ENCODE measurements at places on chromosomes 7 and 10.

- DNase-seq = no peak
These were observed 108.2 kb downstream of the SKIDA1 start for GRCh38 chr10:21417172-21417712.

- DNase-seq = no peak
These were observed 53.1 kb downstream of the GNAI1 start for GRCh38 chr7:80187727-80188126.

DNA sequence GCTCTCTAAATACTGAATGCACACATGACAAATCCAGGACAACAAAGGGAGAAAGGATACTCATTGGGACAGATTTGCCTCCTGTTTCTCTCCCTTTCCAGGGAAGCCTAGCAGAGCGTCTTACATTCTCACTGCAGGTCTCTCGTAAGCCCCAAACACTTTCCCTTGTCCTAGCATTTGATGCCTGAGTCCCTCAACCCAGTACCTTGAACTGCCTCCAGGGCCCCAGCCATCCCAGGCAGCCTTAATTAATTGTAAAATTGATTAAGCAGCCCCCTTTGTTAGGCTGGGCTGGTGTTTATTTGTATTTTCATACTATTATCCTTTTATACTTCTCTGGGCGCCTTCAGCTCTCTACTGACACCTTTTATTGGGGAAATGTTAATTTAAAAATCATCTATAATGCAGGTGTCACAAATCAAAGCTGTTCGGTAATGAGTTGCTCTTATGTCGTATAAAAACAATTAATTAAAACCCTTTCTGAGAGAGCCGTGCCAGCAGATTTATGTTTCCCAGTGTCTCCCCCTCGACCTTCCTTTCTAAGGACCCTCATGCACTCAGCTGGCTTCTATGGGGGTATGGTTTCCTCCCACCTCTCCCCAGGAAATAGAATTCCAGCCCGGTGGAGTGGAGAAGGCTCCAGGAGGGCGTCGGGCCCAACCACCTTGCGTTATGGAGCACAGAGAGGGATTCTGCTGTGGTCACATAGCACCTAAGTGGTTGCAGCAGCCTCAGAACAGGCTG, 243.8 kb downstream of the RPS24 start:
- no peak for DNase-seq

DNA sequence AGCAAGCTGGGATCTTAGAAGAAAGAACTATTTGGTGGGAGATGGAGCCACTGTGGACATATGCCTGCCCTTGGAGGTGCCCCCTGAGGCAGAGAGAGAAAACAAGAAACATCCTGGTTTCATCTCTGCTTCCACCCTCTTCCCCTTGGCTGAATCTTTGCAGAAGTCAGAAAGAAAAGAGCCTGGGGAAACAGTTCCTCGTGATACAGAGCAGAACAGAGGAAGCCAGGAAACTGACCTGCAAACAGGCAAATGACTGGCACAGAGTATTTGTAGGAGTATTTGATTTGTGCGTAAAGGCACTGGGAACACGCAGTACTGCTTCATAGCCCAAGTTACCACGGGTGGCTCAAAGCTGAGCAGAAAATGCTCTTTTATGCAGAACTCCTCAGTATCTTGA, 7.0 kb upstream of the KEL start:
- DNase-seq = no peak

DNA sequence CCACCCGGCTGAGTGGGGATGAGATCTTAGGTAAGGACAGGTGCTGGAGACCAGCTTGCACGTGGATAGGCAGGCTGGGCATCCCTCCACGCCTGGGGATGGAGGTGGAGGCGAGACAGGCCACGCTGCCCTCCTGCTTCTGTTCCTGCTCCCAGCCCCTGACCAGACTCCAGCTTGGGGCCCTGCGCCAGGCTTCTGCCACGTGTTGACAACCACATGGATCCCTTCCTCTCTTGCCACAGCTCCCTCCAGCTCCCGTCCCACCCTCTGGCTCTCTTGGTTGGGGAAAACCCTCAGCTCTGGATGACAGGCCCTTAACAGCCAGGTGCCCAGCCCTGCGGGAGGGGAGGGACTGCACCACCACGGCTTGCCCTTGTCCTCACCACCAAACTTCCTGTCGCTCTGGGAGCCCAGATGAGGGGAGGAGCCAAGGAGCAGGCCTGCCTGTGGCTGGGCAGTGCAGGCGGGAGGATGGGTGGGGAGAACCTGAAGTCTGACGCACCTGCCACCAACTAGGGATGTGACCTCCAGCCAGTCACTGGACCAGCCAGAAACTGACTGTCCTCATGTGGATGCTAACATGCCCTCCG, 36.0 kb downstream of the KCNH2 start:
- DNase-seq = no peak

DNA sequence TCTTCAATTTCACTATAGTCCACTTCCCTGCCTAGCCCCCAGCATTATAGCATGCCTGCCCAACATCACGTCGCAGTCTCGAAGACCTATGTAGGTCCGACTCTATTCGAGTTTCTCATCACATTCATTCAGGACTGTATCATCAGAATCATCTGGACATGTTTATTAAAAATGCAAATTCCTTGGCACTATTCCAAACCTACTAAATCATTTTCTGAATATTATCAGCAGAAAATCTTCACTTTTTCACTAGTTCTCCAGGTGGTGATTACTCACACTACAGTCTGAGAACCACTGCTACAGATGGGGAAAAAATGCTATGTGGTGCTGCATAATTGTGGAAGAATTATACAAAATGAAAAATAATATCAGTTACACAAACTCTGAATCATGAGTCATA, 29.3 kb upstream of the ETV1 start:
- no peak for DNase-seq

DNA sequence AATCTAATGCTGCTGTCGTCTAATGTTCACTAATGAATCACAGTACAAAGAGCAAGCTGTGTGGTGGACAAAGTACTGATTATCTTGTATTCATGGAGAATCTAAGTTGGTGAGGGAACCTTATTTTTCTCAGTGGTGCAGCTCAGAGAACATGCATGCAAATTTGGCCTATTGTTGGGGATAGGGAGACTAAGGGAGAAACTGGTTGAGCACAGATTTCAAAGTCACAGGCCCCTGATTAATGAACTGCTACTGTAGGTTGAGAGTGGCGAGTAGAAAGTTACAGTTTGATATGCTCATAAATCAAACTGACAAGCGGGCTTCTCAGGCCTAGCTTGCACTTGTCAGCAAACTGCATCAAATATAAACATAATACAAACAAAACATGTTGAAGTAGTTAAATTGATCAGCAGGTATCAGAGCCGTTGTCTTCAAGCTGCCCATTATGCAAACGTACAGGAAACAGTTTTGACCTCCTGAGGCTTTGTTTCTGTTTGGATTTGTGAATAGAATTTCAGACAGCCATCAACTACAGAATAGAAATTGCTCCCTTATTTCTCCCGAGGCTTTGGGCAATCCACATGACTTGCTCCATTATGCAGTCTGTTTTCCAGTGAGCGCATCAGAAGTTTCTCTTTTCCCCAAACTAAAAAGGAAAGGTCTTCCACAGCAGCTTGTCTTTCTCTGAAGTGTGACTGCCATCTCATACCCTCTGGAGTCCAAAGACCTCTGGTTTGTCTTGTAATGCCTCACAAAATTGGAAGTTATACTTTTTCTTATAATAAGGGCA, 215.8 kb downstream of the FOXP2 start:
- DNase-seq = no peak

- no peak for DNase-seq
These were observed 331.0 kb downstream of the ADARB2 start for GRCh38 chr10:1406132-1406966.

GRCh38 chr7:144027070-144027469, 21.7 kb upstream of the OR2A5 start:
- DNase-seq = peak; percentile 30

GRCh38 chr10:92604841-92605240, 11.9 kb downstream of the KIF11 start:
- DNase-seq = no peak

DNA sequence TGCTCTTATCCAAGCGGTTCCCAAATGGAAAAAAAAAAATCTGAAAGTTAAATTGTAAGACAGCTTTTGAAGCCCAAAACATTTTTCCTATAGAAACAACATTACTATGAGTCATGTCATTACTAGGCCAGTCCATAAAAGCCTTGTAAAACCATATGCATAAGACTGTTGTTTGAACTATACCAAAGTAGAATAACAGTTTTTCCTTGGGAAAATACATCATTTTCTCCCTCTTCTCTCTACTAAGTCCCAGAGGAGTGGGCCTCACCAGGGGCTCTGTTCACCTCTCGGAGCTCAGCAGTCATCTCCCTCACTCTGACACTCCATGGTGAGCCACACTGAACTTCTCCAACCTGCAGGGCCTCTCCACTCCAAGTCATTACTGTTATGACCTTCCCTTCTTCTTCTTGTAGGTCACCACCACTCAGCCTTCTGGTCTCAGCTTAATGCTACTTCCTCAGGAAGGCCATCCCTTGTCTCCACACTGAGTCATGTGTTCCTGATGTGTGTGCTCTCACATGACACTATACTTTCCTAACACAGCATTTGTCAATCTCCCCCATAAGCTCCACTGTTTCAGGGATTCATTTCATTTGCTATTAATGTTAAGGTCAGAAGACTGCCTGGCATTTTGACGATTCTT, 32.5 kb downstream of the ZNF438 start:
- no peak for DNase-seq

DNA sequence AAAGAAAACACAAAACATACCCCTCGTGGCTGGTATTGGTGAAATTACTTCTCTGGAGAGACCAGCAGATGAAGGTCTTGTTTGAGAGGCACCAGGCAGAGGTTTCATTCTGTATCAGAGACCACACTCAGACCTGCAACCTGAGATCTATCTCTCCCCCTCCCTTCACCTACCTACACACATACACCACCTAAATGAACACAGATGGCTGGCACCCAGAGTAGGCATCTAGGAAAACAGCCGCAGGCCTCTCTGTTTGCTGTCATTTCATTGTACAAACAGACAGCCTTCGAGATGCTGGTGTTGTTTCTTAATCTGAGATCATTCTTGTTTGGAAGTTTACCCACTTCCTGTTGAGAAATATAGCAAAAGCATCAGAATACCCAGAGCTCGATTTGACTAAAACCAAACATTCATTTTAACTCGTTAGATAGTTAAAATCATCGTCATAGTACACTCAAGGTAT, 173.9 kb upstream of the SLC25A13 start:
- no peak for DNase-seq

DNA sequence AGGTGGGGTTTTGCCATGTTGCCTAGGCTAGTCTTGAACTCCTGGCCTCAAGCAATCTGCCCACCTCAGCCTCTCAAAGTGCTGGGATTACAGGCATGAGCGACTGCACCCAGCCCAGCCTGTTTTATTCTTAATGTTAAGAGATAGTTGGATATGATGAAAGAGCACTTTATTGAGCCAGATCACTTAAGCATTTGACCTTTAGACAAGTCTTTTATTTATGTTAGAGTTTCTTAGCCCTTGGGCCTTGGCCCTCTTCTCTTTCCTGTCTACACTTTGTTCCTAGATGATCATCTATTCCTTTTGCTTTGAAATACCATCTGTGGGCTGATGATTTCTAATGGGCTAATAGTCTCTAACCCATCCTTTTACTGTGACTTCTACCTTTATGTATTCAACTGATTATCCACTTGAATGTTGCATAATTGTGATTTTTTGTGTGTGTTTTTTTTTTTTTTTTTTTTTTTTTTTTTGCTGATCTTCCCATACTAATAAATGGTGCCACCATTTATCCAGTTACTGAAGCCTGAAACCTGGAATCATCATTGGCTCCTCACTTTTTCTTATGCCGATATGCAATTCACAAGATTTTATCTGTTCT, 34.8 kb downstream of the BTRC start:
- no peak for DNase-seq

DNA sequence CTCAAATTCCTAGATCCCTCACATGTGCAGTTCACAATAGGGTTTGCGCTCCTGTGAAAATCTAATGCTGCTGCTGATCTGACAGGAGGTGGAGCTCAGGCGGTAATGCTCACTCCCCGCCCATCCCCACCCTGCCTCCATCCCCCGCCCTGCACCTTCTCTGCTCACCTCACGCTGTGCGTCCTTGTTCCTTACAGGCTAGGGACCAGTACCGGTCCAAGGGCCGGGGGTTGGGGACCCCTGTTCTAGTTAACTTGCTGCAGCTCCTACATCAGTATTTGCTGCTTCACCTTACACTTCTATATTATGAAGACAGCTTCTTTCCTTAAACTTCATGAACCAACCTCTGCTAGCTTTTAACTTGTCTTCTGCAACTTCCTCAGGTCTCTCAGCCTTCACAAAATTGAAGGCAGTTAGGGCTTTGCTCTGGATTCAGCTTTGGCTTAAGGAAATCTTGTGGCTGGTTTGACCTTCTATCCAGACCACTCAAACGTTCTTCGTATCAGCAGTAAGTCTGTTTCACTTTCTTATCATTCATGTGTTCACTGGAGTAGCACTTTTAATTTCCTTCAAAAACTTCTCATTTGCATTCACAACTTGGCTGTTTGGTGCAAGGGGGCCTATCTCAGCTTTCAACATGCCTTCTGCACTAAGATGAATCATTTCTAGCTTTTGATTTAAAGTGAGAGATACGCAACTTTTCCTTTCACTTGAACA, 1.7 kb upstream of the TNKS2 start:
- no peak for DNase-seq

DNA sequence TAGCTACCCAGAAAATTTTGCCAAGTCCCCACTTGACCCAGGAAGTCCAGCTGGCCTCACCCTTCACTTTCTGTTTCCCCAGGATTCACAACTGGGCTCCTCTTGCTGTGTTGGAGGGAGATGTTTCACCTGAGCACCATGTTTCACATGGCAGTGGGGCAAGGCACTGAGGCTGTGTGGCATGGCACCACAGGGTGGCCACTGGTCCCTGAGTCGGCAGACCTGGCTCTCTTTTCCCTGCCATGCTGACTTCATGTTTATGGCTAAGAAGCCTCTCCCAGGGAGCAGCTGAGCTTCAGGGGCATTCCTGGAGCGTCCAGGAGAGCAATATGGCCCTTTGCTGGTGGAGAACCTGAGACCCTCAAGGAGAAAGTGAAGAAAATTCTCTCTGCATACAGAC, 266.9 kb downstream of the RPS24 start:
- DNase-seq = no peak

DNA sequence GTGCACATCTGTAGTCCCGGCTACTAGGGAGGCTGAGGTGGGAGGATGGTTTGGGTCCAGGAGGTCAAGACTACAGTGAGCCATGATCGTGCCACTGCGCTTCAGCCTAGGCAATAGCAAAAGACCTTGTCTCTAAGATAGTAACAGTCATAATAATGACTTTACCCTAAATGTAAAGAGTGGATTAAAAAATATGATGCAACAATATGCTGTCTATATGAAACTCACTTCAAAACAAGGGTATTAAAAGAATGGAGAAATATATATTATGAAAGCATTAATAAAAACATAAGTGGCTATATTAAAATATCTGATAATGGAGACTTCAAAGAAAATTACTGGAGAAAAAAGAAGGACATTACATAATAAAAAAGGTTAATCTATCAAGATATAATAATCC, 5.7 kb downstream of the GNA12 start:
- DNase-seq = no peak

GRCh38 chr10:47406870-47407691, 23.0 kb upstream of the ZNF488 start:
- peak; percentile 82 for DNase-seq

DNA sequence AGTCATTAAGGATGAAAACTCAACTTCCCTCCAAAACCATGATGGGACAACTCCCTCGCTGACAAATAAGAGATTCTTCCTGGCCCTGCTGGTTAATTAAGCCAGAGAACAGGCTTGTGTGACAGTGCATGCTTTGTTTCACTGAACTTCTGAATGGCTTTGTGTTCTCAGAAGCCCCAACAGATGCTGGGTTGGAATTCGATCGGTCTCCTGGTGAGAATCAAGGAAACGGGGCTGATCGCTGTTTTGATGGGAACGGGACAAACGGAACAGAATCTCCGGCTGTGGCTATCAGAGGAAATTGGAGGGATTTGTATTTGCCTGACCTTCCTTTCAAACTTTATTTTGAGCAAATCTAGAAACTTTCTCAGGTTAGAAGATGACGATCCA, 145.0 kb downstream of the RNF216 start:
- no peak for DNase-seq

Measured in A549 (cell line).